NCI-H2107 (cell line): ENCODE measurements at places on chromosomes 6 and 20.

DNA sequence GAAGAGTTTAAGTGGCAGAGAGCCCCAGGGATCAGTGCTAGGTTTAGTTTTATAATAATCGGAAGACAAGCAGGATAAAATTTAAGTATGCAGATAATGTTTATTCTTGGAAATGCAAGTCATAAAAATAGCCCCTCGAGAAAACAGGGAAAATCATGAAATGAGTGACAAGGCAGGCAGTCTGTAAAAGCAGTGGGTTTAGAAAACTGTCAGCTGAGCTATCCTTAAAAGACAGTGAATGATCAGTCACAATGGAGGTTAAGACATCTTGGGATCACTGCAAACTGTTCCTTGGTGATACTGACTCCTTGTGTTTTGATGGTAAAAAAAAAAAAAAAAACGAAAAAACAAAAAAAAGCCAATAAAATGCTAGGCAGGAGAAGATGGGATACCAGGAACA, 61.3 kb upstream of the BCLAF1 start:
- no peak for DNase-seq

DNA sequence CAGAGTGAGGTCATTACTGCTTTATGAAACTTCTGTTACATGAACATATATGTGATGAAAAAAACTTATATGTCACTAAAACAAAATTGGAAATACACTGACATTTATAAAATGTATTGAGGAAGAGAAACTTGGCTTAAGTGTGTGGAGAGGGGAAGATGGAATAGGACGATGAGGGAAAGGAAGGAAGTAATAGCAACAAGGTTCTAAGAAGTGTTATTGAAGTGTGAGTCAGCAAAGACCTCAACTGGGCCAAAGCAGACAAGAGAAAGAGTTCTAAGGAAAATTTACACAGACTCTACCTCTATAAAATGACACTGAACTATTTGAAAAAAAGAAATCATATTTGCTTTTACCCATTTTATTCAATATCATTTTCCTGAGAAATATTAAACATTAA, 38.3 kb downstream of the SNX3 start:
- no peak for DNase-seq

GRCh38 chr20:10654630-10655029, 19.2 kb downstream of the JAG1 start:
- no peak for DNase-seq

DNA sequence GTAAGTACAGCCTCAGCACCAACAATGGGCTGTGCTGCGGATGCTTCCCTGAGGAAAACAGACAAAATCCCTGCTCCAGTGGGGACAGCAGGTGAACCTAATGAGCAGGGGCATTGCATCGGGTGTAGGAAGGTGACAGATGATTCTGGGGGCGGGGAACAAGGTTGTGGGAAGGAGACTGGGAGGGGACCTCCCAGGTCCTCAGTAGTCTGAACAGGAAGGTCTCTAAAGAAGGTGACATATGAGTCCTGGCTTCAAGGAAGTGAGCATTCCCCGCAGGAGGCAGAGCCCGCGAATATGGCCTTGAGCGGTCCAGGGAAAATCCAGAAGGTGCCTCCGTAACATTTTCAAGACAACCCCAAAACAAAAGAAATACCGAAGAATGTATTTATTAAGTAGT, 19.4 kb downstream of the ULBP1 start:
- DNase-seq: no peak

DNA sequence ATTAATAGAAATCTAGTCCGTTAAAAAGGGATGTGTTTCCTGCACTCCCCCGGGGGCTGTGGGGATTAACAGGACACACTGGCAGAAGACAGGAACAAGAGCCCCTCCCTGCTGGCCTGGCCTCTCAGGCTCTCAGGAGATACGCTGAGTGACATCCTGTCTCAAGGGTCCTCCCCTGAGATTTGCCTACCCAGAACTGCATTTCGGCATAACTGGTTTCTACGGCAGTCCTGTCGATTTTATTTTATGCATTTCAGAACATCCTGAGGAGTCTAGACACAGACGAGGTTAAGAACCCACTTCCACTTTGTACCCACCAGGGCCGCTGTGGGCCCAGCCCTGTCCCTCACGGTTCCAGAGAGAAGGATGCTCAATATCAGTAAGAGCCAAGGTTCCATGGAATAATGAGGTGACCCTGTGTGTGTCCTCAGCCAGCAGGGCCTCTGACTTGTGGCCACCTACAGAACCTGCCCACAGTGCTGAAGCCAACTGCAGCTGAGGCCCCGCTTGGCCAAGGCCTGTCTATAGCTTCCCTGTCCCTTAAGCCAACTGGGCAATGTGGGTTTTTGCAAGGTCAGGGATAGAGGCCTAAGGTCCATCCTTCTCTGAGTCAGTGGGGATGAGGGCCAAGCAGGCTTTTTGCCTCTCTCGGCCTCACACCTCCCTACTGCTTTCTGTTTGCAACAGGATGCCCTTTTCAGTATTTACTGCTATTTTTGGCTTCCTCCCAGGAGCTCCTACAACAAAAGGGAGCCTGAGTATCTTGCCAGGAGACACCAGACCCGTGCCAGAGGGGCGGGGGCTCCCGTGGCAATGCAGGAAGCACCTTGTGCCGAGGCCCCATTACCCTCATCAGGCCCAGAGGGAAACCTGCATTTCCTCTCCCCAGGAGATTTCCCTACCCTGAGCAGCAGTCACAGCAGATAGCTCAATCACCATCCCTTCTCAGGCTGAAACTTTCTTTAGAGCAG, 14.7 kb downstream of the UQCC2 start:
- DNase-seq: peak; percentile 69

GRCh38 chr6:138963531-138963930, 24.5 kb downstream of the REPS1 start:
- DNase-seq: no peak

DNA sequence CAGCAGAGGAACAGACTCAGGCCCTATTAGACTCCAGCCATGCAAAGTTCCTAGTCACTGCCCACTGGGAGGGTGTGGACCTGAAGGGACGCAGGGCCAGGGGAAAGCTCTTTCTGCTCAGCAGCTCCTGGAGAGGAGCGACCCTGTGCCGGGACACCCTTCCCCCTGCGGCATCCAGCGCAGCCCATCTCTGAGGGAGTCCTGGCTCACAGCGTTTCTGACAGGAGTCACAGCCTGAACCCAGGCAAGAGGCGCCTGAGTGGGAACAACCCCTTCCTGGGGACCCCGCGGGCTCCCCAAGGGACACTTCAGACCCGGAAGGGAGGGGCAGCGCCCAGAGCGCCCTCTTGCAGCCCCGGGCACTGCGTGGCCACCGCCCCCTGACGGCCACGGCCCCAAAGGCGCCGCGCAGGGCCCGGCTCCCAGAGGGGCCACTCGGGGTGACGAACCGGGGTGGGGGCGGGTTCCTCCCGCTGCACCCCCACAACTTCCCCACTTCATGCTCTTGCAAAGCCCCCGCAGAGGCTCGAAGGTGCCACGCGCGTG, 862 bp downstream of the UCKL1 start:
- no peak for DNase-seq

DNA sequence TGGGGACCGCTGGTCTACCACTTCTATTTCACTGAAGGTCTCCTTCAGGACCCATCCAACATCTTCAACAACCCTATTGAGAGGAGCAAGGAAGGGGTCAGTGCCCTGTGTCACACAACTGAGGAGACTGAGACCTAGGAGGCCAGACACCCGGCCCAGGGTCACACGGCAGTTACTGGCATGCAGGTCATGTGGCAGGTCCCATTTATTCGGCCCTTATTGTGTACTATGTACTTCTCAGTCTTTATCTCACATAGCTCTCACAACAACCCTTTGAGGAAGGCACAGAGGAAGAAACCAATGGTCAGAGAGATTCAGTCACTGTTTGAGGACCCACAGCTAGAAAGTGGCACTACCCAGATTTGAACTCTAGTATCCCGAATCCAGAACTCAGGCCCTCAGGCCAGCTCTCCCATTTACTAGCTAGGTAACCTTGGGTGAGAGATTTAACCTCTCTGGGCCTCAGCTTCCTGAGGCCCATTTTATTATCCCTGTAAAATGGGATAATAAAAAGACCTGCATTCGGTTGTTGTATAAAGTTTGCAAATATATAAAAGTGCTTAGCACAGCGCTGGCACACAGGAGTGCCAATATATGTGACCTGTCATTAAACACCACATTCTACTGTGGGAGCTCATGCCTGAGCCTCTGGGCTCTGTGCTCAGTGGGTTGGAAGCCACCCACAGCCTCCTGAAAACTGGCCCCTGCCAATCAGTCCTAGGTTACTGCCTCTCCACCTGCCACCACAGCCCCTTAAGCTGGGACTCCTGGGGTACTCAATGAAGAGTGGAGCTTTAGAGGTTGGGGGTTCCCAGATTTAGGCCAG, 15.8 kb downstream of the TFEB start:
- no peak for DNase-seq

GRCh38 chr6:142013875-142014495, 118.7 kb upstream of the GJE1 start:
- no peak for DNase-seq

DNA sequence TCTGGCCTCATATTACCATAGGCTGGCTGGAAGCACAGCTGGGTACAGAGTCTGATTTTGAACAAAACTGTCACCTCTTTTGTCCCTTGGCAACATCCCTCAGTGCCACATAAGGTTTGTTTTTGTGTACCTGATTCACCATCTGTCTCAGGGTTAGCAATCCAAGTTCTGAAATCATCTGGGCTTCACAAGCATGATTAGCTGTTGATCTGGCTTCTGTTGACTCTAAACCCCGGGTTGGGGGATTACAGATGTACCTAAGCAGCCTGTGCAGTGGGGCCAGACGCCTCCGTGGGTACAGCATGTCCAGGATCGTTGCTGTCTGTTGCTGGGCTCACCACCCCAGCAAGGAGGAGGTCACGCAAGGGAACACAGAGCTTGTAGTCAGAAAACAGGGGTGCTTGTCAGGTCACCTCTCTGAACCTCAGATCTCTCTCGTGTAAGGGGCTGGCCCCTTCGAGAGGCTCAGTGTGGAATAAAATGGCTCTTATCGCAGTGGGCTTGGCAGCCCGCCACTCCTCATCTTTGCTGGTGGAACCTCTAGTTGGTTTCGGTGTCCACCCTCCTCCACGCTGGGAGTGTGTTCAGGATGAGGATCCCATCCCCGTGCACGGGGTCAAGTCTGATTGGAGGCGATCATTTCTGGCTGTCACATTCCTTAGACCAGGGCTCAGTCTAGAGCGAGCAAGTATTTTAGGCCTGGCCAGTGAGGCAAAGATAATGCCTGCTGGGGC, 39.2 kb upstream of the ZNF831 start:
- no peak for DNase-seq

- no peak for DNase-seq
These were observed 503.2 kb downstream of the CDKAL1 start for GRCh38 chr6:21037453-21037852.

GRCh38 chr20:32436142-32436861, 78.2 kb downstream of the ASXL1 start:
- no peak for DNase-seq

DNA sequence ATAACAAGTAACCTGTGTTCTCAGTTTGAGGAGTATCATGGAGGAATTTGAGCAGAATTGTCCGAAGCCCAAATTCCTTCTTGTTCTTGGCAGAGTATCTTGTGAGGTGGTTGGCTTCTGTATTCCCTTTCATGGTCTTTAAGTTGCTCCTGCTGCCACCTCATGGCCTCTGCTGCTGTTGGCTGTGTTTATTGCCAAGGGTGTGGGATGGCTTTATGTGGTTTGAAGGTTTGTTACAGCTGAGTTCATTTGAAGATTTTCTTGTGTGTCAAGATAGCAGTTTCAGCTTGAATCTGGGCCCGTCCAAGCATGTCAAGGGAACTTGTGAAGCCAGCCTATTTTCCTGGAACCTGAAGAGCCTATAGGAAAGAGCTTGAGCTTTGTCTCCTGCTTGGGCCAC, 20.2 kb upstream of the TTK start:
- DNase-seq: no peak

GRCh38 chr20:59938696-59939051, 1.4 kb downstream of the PPP1R3D start:
- no peak for DNase-seq

DNA sequence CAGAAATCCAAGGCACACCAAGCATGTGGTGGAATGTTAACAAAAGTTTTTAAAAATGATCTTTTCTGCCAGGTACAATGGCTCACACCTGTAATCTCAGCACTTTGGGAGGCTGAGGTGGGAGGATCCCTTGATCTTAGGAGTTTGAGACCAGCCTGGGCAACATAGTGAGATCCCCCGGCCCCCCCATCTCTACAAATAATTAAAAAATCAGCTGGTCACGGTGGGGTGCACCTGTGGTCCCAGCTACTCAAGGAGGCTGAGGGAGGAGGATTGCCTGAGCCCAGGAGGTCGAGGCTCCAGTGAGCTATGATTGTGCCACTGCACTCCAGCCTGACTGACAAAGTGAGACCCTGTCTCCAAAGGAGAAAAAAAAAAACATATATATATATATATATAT, 8.0 kb downstream of the RIPK1 start:
- DNase-seq: no peak

DNA sequence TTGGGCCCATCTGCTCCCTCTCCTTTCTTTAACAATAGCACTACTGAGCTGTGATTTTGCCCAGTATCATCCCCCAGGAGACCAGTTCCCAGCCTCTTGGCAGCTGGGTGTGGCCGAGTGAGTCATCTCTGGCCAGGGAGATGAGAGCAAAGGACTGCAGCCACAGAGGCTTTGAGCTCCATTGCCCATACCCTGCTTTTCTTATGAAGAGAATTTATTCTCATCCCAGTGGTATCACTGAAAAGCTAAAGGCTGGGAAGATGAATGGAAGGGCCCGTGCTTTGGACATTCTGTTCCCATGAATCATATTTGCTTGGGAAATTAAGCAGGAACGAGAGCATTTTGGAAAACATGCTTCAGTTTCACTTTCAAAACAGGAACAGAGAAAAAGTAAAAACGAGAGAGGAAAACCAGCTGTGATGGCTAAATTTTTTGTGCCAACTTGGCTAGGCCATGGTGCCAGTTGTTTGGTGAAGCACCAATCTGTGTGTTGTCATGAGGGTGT, 14.9 kb downstream of the CST3 start:
- DNase-seq: no peak

GRCh38 chr6:43966853-43967718, 160.2 kb downstream of the MRPL14 start:
- DNase-seq: no peak

- no peak for DNase-seq
These were observed 80.5 kb downstream of the PRSS35 start for GRCh38 chr6:83592770-83593394.

DNA sequence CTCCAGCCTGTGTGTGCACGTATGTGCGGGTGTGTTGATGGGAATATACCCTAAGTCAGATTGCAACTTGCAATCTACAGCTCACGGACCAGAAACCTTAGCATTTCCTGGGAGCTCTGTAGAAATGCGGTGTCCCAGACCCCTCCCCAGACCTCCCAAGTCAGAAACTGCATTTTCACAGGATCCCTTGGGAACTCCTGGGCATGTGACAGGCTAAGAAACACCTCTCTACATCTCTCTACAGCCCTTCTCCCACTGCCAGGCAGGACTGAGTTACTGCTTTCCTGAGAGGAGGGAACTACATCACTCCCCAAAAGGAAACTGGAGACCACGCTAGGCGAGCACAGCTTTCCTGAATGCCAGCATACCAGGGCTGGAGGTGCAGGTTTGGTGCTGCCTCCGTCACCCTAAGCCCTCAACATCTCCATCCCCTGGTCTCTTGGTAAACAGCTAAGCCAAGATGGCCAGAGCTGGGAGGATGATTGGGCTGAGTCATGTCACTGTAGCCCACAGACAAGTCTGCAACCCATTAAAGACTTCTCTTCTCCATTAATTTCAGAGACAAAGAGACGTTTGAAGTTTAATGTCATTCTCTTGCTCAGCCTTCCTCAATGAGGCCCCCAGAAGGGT, 194.4 kb downstream of the BMP7 start:
- DNase-seq: no peak

- no peak for DNase-seq
These were observed 318.0 kb downstream of the GRIK2 start for GRCh38 chr6:101711518-101711917.

- DNase-seq: no peak
These were observed 9.4 kb upstream of the CCN2 start for GRCh38 chr6:131960371-131961133.
